GF-D8 (cell line): ENCODE measurements at places on chromosomes 7 and 10.
A peak's percentile ranks its signal among the peaks of the same experiment; 100 is the strongest.

GRCh38 chr7:137633133-137633532 is 213.6 kb downstream of the DGKI start:
- DNase-seq: no peak

- DNase-seq: peak; percentile 96
These were observed 28.6 kb upstream of the RHBDD2 start for GRCh38 chr7:75850235-75850634.

DNA sequence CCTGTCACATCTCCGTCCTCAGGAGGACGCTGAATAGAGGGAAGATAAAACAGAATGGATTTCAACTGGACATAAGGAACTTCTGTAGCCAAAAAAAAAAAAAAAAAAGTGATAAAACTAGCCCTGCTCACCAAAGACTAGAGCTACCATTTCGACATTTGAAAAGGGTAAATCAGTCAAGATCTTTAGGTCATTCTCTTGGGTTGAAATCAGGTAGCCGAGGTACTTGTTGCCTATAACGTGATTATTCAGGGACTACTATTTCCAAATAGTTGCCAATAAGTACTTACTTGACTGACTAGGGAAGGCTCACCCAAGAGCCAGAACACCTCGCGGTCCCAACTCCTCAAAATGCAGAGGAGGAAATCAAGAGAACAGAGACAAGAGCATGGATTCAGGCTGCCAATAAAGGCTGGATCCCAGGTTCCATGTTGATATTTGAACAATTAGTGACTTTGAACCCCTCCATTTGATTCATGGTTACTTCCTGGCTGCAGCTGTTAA is 2.0 kb downstream of the RHEB start:
- no peak for DNase-seq

DNA sequence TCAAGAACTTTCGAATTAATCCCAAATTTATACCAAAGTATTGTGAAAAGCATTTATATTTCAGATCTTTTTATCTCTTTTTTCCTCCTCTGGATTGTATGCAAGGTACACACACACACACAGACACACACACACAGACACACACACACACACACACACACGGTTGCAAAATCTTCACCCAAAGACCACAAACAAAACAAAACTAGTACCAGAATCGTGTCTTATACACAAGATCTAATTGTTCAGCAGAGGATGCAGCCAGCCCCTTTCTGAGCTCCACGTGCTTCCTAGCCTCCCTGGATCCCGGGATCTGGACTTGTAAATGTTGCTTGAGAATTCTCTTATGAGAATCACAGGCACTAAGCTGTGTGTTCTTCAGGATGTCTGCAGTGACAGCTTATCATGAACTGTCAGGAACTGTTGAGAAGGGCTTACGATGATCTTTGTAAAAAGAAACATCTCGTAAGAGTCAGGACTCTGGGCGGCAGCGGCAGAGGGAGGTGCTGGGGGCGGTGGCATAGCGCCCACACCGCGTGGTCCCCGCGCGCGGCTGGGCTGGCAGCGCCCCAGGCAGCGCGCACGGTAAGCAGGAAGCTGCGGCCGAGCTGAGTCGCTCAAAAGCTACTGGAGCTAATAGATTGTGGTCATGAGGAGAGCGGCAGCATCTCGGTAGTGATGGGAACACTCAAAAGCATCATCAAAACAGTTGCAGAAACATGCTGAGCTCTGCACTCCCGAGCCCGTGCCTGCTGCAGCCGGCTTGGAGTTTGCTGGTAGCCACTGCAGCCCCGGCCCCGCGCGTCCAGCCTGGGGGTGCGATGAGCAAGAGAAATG is 277.6 kb downstream of the GATA3 start:
- no peak for DNase-seq

DNA sequence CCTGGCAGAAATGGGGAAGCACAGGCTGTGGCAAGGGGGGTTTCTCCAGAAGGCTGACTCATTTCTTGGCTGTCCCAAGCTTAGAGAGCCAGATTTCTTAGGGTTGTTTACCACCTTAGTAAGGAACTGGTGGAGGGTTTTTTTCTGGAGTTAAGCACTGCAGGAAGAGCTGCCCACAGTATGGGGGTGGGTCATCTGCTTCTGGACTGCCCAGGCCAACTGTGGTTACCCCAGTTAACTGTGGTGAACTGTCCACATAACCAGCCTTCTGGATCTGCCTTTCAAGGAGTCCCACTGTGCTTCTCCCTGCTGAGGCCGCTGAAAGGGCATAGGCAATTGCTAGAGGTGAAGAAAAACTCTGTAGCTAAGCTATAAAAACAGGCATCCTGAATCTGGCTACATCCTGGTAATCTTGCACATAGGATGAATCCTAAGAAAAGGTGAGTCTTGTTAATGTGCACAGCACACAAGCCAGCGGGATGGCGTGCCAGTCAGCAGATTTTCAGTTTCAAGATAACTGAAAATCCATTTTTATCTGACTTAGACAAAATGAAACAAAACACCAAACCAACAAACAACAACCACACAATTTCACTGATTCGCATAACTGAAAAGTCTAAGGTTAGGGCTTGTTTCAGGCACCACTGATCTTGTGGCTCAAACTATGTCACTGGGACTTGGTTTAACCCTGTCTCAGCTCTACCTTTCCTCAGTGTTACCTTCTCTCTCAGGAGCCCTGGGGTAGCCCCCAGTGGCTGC is 21.6 kb upstream of the TSPAN33 start:
- no peak for DNase-seq

- no peak for DNase-seq
These were observed 4.4 kb upstream of the CLIP2 start for GRCh38 chr7:74284781-74285259.

GRCh38 chr7:143120691-143121405 is 11.0 kb upstream of the PIP start:
- no peak for DNase-seq

GRCh38 chr10:50846753-50847152 is 38.7 kb downstream of the A1CF start:
- DNase-seq: no peak

DNA sequence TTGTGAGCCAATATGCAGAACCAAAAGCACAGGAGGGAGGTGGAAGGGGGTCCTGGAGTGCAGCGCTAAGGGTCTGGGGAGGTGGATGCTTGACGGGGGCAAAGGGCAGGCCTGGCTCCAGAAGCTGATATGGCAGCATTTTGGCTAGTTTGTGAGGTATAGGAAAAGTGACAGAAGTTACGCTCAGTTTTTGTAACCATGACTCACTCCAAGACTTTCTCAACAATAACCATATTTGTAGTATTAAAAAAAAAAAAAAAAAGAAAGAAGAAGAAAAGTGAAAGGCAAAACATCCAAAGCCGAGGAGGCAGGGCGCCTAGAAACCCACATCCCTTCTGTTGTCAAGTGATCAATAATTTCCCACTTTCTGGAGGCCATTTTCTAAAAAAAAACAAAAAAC is 92.3 kb downstream of the RNF216 start:
- no peak for DNase-seq

DNA sequence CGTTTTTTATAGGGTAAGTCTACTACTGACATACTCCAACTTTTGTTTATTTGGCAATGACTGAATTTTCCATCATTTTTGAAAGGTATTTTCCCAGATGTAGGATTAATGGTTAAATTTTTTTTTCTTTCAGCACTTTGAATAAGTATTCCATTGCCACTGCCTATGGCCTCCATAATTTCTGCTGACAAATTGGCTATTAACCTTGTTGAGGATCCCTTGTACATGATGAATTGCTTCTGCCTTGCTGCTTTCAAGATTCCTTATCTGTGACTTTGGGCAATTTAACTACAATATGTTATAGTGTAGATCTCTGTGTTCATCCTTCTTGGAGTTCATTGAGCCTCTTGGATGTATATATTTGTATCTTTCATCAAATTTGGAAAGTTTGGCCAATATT is 21.6 kb upstream of the VWDE start:
- DNase-seq: no peak

DNA sequence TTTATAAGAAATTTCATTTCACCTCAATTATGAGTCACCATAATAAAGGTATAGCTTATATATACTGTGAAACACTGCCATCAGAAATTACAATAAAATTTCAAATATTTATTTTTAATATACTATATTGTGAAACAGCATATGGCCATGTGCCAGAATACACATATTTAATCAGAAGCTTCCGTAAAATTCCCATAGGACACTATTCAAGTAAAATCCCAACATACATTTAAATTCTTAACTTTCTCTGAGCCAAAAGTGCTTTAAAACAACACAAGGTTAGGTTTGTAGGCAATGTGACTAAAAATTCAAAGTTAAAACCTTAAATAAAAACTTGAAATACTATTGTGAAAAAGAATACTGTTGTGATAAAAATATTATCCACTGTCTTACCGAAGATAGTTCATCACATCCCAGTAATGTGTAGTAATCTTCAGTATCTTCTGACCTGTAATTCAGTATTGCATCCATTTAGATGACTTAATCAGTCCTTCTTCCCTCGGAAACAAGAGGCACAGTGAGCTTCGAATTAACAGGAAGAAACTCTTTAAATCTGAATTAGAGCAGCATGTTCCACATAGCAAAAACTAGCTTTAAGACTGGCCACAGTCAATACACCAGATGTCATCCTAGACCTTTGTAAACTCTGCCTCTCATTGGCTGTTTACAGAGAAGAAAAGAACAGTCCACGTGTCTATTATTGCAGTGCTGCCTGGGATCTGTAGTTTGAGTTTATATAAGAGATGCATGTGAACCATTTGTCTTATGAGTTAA is at the start of gene DNAJC12:
Gene DNAJC12, minus strand, starts transcription at position 648 of the 774 bp plus-strand sequence. Its CDS starts 177 bp downstream, at position 471.
- DNase-seq: no peak

GRCh38 chr10:29255104-29255503 is 33.8 kb upstream of the LYZL1 start:
- DNase-seq: no peak

- DNase-seq: no peak
These were observed 45.6 kb downstream of the NHLRC2 start for GRCh38 chr10:113899952-113900598.

DNA sequence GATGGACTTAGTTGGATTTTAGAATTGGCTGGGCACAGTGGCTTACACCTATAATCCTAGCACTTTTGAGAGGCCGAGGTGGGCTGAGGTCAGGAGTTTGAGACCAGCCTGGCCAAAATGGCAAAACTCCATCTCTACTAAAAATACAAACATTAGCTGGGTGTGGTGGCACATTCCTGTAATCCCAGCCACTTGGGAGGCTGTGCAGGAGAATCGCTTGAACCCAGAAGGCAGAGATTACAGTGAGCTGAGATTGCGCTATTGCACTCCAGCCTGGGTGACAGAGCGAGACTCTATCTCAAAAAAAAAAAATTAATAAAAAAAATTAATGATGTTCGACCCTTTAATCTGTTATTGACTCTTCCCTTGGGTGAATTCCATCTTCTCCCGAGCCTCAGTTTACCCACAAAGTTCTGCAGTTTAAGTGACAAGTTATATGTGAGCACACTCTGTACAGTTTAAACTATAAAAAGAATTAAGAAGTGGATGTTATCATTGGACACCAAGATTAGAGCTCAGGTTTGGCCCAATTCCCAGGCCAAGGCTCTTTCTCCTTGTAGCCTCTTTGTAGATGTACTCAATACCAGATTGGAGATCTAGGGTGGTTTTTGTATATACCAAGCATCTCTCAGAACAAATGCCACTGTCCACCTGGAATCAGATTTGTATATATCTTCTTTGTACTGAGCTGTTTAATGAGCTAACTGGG is 15.0 kb downstream of the KAT6B start:
- DNase-seq: no peak

DNA sequence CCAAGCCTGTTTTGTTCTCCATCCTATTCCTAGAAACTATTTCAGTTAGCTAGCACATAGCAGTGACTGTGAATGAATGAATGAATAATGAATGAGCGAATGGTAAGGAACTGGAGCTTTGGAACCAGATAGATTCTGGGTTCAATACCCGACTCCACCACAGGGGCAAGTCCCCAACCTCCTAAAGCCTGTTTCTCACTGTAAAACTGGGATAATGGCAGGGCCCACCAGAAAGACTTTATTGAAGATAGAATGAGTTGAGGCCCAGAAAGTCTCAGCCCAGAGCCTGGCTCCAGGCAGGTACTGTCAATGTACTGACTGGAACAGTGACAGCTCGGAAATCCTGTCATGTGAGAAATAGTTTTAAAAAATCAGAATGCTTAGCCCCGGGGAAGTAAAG is 1.1 kb upstream of the CDH23 start:
- DNase-seq: no peak

- no peak for DNase-seq
These were observed at the start of gene PDGFA for GRCh38 chr7:519484-520390. TSS of gene PDGFA (minus strand) at chr7:519846. CDS start at chr7:519001, 845 bp downstream.

DNA sequence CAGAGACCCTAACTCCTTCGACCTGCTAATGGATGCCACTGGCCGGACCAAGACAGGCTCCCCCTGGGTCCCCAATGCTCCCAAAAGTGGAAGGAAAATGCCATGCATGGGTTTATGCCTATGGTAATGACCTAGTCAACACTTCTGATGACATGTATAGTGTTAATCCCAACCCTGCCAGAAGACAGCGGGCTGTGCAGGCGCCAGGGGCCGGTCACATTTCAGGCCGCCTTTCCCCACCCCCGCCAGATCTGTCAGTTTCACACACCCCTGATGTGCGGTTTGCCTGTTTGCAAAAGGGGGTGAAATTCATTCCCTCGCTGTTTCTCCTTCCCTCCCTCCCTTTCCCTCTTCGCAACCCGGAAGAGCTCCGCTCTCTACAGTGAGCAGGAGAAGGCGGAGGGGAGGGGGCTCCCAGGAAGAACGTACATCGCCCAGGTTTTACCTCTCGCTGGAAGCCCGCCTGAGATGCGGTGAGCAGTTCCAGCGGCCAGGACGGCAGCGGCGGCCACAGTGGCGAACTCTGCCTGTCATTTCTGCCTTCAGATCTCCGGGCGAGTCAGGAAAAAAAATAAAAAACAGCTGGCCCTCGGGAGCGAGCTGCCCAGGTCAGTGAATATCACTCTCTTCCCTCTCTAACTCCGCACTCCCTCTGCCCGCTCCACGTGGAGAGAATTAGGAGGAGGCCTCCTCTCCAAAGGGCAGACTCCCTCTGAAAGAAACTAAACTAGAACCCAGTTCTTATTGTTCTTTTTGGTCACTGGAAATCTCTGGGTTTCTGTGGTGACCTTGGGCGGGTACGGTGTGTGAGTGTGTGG is 9.4 kb upstream of the GATA3 start:
- DNase-seq: no peak

DNA sequence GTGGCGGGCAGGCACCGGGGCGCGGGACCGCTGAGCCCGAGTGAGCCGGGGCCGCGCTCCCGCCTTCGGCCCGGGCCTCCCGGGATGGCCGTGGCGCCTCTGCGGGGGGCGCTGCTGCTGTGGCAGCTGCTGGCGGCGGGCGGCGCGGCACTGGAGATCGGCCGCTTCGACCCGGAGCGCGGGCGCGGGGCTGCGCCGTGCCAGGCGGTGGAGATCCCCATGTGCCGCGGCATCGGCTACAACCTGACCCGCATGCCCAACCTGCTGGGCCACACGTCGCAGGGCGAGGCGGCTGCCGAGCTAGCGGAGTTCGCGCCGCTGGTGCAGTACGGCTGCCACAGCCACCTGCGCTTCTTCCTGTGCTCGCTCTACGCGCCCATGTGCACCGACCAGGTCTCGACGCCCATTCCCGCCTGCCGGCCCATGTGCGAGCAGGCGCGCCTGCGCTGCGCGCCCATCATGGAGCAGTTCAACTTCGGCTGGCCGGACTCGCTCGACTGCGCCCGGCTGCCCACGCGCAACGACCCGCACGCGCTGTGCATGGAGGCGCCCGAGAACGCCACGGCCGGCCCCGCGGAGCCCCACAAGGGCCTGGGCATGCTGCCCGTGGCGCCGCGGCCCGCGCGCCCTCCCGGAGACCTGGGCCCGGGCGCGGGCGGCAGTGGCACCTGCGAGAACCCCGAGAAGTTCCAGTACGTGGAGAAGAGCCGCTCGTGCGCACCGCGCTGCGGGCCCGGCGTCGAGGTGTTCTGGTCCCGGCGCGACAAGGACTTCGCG is 534 bp downstream of the FZD9 start:
- DNase-seq: no peak
